A549 treated with dexamethasone at 1 μM for 4 hours (cell line): ENCODE measurements at places on chromosomes 12 and 14. TPM values are rescaled to one million over a fixed set of nuclear protein-coding genes. Genes with fewer than 3 reads are reported as not detected.

CHGA gene
- total RNA-seq, result 1.4 to 3.0 TPM (median 1.6 TPM) in 5 replicates

PROX2 gene
- not detected in 5 replicates for total RNA-seq

TGFB3 gene
- total RNA-seq, result 0.54 to 0.90 TPM (median 0.75 TPM) in 5 replicates

GALNT16 gene
- 2.4 to 3.3 TPM (median 3.1 TPM) in 5 replicates for total RNA-seq

RNASE1 gene
- total RNA-seq, result 0.15 to 0.45 TPM (median 0.30 TPM) in 5 replicates

JDP2 gene
- 21.5 to 34.6 TPM (median 33.3 TPM) in 5 replicates for total RNA-seq
